Tongue (tissue), 3 donors: ENCODE measurements at places on chromosomes 3 and 15. TPM values are rescaled to one million over a fixed set of nuclear protein-coding genes. Genes with fewer than 3 reads are reported as not detected.

Gene ARHGEF26
- total RNA-seq = 18.4 TPM

Gene RAB6B
- 5.8 TPM for total RNA-seq

Gene NMNAT3
- total RNA-seq = 7.5 TPM

Gene FEZF2
- total RNA-seq = not detected

Gene KLHL40
- total RNA-seq = 159 TPM

Gene GOLGA8G
- total RNA-seq = not detected

Gene CRYGS
- total RNA-seq = 0.62 TPM

Gene LAMB2
- 581 TPM for total RNA-seq

Gene SHC4
- total RNA-seq = 7.7 TPM

Gene GP9
- not detected for total RNA-seq

Gene CELF6
- 1.3 TPM for total RNA-seq

Gene ABI3BP
- 88.9 TPM for total RNA-seq

Gene GOLGA6A
- not detected for total RNA-seq

Gene GOLGA6L7
- not detected for total RNA-seq

Gene NR2C2
- 42.7 TPM for total RNA-seq

Gene TAGLN3
- total RNA-seq = 1.6 TPM
